ENCODE measurements at places on chromosomes 16 and 17.

DNA sequence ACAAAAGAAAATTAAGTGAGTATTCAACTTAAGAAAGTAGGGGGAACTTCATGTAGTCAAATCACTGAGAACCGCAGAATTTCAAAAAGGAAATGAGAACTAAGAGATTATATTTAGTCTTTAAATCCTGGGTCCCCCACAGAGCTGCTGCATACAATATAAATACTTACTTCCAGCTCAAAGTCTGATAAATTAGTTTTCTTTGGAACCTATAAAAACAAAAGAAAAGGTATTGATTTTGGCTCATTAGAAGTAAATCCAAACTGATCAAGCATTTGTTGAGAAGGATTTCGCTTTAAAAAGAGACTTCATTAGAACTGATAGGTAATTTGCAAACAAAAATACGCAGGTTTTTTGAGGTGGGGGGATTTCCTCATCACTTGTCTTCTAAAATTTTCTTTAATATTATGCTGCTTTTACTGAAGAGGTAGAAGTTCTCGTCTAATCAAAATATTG is 21.9 kb downstream of the PARN start:
- DNase-seq: no peak

DNA sequence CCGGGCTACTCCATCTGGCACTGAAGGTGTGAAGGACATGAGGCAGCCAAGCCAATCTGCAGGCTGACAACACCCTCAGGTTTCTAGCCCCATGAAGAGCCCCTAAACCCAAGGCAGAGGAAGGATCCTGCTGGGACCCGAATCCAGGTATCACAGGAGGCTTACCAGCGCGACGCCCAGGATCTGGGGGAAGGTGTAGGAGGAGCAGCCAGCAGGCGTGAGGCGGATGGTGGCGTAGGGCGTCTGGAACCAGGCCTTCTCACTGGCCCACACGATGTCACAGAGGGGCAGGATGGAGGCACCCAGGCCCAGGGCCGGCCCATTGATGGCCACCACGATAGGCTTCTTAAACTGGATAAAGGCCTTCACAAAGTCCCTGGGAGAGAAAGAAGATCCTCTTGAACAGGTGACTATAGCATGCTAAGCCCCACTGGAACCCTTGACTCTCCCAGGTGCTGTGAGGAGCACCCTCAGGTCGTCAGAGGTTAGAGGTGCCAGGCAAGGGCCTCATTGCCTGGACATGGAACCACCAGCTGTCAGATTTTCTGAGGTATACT is 71.7 kb downstream of the DYNLRB2 start:
- DNase-seq: no peak

GRCh38 chr16:86462334-86463084 is 47.8 kb upstream of the FOXF1 start:
- no peak for DNase-seq

DNA sequence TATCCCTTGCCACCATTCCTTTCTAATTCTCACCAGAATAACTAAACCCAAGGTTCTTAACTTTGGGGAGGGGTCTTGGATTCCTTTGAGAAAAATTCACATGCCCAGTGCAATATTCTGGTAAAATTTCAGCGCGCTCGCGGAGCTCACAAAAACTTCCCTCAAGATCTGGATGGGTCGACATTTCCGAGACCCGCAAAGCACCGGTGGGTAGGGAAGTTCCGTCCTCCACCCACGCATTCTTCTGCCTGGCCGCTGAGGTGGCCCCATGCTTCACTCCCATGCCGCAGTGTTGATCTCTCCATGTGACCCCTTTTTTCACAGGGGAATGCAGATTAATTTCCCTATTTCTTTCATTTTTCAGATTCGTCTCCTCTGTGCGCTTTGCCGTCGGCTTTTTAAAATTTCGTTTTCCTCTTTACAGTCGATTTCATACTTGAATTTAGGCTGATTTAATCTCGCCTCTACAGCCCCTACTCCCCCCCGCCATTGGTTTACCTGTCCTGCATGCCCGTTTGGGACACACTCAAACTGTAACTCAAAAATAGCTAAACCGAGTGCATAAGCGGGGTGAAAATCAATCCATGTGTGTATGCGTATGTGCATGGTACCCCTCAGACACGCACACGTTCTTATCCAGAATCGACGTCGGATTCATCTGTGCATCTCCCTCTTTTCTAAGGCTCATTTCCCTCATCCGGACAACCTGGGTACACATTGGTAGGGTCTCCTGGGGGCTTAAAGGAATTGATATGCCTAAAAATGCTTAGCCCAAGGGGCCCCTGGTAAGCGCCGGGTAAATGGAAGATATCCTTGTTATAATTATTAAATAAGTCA is 1.4 kb upstream of the SP6 start:
- no peak for DNase-seq

Data from naive thymus-derived CD4-positive, alpha-beta T cell (primary cell).